ENCODE measurements at places on chromosomes 16 and 17.

DNA sequence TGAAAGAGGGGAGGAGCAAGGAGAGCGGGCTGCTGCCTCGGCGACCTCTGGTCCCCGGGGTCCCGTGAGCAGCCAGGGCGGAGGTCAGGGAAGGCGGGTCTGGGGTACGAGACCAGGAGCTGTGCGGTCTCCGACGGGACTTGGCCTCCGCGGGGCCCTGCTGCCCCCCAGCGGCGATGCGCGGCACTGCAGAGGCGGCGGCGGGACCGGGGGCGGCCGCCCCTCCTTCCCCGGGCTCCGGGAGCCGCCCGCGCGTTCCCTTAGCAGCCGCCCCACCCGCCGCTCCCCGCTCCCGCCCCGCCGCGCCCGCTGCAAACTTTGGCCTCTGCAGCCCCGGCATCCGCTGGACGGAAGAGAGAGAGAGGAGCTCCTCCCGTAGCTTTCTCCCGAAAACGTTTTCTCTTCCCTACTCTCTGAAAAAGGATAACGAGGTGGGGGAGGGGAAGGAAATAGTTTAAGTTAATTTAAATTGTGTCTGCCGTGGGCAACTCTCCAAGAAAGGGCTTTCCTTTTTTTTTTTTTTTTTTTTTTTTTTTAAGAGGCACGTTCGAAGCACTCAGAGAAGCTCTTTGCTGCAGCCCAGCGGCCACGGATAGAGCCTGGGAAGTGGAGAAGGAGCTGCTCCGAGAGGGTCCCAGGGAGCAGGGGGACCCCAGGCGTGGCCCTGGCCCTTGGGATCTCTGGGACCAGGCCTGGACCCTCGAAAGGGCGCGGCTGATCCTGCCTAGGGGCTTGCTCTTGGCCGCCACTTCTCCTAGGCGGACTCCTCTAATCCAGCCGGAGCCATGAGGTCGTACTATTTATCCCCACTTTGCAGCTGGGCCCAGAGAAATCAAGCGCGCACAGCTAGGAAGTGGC, 43.2 kb downstream of the C16orf82 start:
- peak; percentile 38 for DNase-seq

DNA sequence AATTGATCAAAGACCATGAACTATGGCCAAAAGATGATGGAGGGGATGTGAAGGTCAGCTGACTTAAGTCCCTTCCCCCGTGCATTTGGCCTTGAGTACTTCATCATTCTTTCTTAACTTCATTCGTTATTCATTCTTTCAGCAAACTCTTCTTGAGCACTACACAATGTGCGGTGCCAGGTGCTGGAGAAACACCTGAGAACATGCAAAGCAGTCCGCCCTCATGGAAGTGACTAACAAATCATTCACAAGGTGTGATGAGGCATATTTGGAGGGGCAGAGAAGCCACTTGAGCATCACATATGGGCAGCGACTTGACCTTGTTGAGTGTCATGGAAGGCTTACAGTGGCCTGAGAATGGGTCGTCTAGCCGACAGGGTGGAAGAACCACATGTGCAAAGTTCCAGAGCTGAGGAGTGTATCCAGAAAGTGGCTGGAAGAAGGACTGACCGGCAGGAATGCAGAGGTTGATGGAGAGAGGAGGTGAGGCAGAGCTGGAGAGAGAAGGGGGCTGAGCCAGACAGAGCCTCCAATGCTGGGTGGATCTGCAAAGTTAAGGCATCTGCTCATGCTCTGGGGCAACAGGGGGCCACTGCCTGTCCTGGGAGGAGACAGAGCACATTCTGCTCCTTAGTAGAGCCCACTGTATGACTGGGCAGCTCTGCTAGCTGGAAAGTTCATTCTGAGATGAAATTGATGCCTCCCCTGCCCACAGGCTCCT, 25.1 kb upstream of the EIF1 start:
- no peak for DNase-seq

DNA sequence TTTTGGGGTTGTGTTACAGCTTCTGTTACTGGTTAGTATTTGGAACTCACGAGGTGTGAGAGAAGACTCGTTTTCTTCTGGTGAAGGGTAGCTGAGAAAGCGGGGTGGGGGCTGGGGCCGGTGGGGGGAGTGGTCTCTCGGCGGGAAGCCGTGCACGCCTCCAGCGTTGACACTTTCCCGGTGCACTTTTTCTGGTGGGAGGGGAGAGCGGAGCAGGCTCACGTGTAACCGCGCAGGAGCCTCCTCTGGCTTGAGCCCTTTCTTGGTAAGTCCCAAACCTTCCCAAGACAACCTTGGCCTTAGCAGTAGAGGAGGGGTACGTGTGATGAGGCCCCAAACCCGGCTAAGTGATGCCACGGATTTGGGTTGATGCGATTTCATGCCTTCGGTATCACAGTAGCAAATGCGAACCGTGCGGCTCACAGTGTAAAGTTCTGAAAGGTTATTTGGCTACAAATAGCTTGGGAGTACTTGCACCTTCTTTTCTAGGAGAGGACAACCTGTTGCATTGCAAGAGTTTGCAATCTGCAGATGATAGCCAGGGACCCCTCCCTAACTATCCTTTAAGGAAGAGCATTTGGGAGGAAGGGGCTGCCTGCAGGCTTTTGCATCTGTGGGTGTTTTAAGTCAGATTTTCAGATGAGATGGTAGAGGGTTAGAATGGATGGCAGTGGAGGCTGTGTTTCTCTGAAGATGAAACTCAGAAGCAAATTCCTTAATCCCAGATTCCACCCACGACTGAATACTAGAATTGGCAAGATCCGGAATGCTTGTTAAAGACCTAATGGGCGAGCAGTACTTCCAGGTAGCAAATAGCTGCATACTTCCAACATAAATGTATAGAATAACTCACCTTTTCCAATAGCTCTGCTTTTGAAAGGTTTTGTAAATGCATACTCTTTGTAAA, 1.5 kb downstream of the HLF start:
- no peak for DNase-seq

GRCh38 chr16:49513040-49513439, 139.4 kb downstream of the C16orf78 start:
- no peak for DNase-seq

DNA sequence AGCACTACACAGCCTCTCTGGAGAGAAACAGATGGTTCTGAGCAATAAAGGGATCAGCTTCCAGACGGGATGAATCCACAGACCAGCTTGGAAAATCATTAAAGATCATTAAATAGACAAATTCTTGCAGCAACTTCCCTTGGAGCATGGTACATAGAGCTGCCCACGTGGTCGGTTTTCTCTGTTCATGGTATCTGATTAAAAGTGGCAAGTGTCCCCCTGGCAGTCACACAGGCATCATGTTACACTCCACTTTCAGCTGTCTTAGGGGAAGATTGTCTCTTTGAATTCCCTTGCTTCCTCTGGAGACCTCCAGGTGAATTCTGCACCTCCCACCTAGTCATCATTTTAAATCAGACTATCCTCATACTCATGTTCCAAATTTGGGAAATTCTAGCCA, 92.2 kb upstream of the CACNG3 start:
- no peak for DNase-seq

GRCh38 chr17:47762728-47763127, 29.7 kb downstream of the TBX21 start:
- no peak for DNase-seq

GRCh38 chr17:77441130-77441920, 300.6 kb downstream of the SEC14L1 start:
- DNase-seq, result peak; percentile 42
